Mucosa of descending colon (tissue), 3 donors: ENCODE measurements at places on chromosomes 16 and 17.

DNA sequence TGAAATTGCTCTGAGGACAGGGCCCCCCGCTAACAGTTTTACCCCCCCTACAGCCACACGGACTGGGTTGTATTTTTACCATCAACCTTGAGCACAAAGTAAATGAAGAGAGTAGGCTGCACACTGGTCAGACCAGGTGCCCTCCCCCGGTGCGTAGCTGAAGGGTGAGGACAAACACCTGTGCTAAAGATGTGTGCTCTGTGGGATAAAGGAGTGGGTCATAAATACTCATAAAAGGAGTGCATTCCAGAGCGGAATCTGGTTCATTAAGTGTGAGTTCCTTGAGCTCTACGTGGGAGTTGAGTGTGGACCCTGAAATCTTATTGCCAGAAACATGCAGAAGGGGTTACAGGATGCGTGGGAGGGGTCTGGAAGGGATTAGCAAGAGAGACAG, 217.0 kb downstream of the CCDC182 start:
- no peak for DNase-seq

DNA sequence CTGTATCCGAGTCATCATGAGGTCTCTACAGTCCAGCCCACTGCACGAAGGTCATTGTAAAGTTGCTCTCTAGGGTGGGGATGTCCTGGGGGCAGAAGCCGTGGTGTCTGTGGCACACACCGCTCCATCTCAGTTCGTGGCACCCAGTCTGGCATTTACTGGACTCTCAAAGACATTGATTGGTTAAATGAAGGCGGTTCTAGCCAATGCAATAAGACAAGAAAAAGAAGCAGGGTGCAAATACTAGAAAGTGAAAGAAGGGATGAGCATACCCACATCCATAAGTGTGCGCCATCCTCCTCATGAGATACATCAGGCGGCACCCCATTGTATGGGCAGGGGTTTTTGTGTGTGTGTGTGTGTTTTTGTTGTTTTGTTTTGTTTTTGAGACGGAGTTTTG, 10.7 kb upstream of the ATP2A3 start:
- peak; percentile 22 for DNase-seq

GRCh38 chr16:10896165-10896564, 19.2 kb downstream of the CIITA start:
- DNase-seq, result no peak

DNA sequence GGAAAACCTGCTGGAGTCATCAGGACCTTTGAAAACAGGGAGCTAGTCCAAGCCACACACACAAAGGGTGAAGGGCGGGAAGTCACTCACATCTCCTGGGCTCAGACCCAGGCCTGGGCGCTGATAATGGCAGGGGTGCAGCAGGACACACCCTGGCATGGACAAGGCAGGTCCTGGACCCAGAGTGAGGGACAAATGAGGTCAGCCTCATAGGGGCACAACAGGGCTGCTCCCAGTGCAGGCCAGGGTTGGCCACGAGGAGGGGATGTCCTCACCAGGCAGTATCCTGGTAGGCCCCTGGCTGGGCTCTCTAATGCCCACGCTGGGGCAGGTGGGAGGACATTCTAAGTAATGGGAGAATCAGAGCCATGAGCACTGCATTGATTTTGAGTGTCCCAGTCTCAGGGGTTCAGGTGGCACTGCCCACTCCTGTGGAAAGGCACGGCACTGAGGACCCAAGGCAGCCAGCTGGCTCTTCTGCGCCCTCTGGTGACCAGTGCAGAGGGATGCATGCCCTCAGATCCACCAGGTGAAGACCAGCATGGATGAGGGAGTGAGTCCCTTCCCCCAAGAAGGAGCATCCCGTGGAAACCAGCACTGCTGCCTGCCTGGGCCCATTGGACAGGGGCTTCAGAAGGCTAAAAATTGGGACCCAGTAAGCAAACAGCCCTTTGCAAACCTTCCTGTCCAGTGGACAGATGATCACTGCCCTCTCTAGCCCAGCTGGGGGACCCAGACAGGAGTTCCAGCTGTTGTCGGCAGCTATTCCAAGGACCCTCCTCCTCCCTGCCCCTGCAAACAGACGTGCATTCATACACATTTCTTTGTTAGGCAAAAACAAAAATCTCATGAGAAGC, 23.4 kb upstream of the SREBF1 start:
- DNase-seq, result peak; percentile 75

GRCh38 chr17:58337210-58337599, 8.6 kb upstream of the TSPOAP1 start:
- peak; percentile 50 for DNase-seq
